ENCODE measurements at places on chromosomes 13 and 19. TPM values are rescaled to one million over a fixed set of nuclear protein-coding genes. Genes with fewer than 3 reads are reported as not detected.
A peak's percentile ranks its signal among the peaks of the same experiment; 100 is the strongest.

ELSPBP1 gene
- total RNA-seq, result not detected

HMG20B gene
- 37.9 TPM for total RNA-seq

ZNF610 gene
- total RNA-seq, result 4.2 TPM

ZNF134 gene
- 25.7 TPM for total RNA-seq

ZNF571 gene
- total RNA-seq, result 9.0 TPM

NALCN gene
- total RNA-seq, result not detected

NDUFB7 gene
- total RNA-seq, result 63.4 TPM

LGI4 gene
- 0.59 TPM for total RNA-seq

ZNF77 gene
- total RNA-seq, result 5.4 TPM

DNA sequence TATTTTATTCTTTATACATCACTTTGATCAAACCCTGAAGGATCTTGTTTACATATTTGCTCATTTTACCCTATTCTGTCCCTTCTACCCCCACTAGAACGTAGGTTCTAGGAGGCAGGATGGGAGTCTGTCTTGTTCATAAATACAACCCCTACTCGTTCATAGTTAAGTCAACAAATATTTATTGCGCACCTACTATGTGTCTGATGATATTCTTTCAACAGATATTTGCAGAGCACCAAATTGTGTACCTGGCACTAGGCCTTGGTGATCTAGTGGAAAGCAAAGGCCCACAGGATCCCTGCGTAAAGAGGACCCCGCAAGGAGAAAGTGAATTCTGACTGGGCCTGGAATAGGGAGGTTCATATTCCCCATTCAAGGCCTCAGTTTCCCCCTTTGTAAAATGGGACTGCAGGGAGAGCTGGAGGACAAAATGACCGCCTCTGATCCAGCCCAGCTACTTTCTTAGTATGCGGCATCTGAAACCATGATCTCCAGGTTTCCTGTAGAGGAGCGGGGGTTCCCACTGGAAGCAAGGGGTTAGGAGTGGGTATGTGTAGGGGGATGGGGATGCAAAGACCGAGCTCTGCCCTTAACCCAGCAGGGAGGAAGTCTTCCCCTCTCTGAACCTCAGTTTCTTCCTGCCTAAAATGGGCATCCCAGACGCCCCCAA lies 534 bp upstream of the GEMIN7 start:
- peaks cover 31% of the 10 kb centered on the region for H3K4me1 ChIP-seq
- peak overlapping the region; percentile 99 for H3K4me3 ChIP-seq
- DNase-seq, result no peak
- peak overlapping the region; percentile 86 for H3K27ac ChIP-seq

DNA sequence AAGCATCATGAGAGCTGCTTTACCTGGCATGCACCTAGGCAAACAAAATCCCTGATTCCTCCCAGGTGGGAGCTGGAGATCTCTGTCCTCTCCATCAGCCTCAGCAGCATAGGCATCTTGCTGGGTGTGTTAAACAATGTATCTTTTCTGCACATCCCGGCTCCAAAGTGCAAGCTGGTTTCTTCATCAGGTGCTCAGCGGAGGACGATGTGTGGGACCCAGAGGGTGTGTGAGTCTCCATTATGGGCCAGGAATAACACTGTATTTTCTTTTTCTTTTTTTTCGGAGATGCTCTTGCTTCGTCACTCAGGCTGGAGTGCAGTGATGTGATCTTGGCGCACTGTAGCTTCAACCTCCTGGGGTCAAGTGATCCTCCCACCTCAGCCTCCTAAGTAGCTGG lies 9.9 kb downstream of the CNFN start:
- H3K4me3 ChIP-seq, result no peak overlapping the region
- H3K4me1 ChIP-seq, result no peaks in the 10 kb centered on the region
- no peaks in the 10 kb centered on the region for H3K36me3 ChIP-seq
- no peak overlapping the region for H3K27ac ChIP-seq

- peak overlapping the region; percentile 83 for H3K27ac ChIP-seq
- peak overlapping the region; percentile 70 for H3K4me3 ChIP-seq
- H3K27me3 ChIP-seq, result no peaks in the 10 kb centered on the region
- H3K36me3 ChIP-seq, result peaks cover 18% of the 10 kb centered on the region
- H3K4me1 ChIP-seq, result peaks cover 48% of the 10 kb centered on the region
Observed at GRCh38 chr19:54160182-54160811, 776 bp upstream of the LENG1 start.

- no peaks in the 10 kb centered on the region for H3K4me1 ChIP-seq
- H3K27me3 ChIP-seq, result peaks cover 28% of the 10 kb centered on the region
- no peak overlapping the region for H3K27ac ChIP-seq
- no peaks in the 10 kb centered on the region for H3K36me3 ChIP-seq
- no peak for DNase-seq
- H3K4me3 ChIP-seq, result no peak overlapping the region
Observed at GRCh38 chr13:35479706-35480105, 3.2 kb upstream of the MAB21L1 start.

DNA sequence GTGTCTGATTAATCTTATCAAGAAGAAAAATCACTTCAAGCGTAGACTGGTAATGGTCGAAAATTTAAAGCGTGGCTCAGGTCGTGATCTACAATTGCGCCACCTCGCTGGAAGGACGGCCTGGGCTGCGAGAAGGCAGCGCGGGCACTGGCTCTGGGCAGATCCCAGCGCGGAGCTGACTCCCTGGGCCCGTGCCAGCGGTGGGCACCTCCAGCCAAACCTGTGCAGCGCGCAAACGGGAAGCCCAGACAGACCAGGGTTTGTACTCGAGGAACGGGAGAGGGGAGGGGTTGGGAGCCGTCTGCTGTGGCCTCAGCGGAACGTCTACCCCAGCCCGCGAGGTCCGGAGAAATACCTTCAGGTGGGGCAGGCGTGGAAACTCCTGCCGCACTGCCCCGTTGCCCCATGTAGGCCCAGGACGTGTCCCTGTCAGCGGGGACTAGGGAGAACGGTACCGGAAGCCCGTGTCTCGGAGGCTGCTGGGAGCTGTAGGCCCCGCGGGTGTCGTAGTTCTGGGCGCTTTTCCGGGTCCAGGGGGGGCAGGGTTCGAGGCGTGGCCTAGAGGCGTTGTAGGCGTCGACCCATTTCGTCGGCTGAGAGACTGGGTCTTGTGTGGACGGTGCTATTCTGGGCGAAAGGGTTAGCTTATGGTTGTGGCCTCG lies 21.1 kb downstream of the ZNF274 start:
- no peak overlapping the region for H3K27ac ChIP-seq
- no peak for DNase-seq
- H3K4me1 ChIP-seq, result no peaks in the 10 kb centered on the region
- H3K27me3 ChIP-seq, result no peaks in the 10 kb centered on the region

GRCh38 chr19:49591731-49592485 lies 926 bp downstream of the PRR12 start:
- DNase-seq, result peak; percentile 62
- peaks cover 18% of the 10 kb centered on the region for H3K4me1 ChIP-seq
- peak overlapping the region; percentile 86 for H3K27ac ChIP-seq
- H3K36me3 ChIP-seq, result peaks cover 3% of the 10 kb centered on the region

DNA sequence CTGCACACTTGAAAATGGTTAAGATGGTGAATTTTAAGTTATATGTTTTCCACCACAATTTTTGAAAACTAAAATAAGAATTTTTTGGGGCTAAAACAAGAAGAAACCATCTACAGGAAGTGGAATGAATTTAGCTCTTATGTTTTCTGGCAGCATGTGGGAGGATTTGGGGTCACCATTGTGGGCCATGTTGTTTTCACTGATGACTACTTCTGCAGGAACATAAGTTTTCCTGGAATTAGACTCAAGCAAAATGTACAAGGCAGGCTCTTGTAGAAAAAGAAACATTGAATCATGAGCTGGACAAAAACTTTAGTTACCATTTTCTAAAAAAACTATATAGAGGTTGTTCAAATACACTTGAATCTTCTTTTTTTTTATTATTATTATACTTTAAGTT lies 125.3 kb upstream of the C1QTNF9B start:
- H3K36me3 ChIP-seq, result no peaks in the 10 kb centered on the region
- no peaks in the 10 kb centered on the region for H3K27me3 ChIP-seq
- H3K27ac ChIP-seq, result no peak overlapping the region
- no peak overlapping the region for H3K4me3 ChIP-seq

DNA sequence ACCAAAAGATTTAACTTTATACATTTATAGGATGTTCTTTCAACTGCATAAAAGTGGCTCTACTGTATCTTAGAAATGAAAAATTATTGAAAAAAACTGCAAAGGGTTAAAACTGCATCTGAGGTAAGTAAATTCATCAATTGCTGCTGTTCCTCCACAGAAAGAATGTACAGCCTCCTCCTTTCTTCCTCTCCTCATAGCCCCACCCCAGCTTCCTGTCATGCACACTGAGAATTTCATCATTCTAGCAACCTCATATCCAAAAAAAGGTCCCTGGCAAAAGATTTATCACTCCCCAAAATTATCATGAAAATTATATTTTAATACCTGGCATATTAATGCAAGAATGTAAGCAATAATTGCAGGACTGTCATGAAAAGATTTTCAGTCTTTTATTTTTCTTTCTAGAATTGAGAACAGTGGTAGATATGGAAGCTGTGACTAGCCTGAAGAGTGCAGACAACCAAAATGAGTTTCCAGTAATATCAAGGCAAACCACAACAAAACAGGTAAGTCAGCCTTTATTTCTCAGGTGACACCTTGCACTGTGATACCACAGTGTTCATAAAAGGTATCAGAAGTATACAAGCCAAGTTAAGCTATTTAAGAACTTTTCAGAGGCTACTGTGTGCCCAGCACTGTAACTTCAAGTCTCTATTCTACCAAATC lies 110.8 kb downstream of the SUCLA2 start:
- no peak overlapping the region for H3K4me3 ChIP-seq
- H3K36me3 ChIP-seq, result no peaks in the 10 kb centered on the region
- no peak for DNase-seq
- H3K27me3 ChIP-seq, result no peaks in the 10 kb centered on the region
- peaks cover 4% of the 10 kb centered on the region for H3K4me1 ChIP-seq
- peak overlapping the region; percentile 55 for H3K27ac ChIP-seq

DNA sequence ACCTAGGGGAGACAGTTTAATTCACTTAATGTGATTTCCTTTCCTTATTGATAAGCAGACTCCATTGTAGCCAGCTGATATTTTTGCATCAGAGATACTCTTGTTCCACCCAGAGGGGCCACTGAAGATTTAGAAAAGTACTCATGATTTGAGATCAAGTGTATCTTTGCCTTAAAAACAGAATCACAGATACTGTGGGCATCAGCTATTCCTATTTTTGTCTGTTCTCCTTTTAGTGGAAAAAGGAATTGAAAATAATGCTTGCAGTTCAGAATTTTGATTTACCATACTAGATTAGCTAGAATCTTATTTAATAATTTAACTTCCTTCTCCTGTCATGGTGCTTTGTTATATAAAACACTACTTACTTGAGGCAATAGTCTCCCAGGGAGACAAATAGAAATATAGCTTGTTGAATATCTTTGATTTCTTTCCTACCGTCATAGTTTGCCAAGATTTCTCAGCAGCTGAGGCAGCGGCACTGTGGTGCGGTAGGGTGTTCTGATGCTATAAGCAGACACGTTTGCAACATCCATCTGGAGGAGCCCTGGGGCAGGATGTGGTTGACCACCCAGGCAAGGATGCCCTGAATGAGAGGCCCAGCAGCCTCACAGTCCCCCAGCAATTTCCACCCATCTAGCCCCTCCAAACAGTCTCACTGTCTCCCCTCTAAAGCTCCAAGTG lies 47.0 kb upstream of the RAP2A start:
- no peak for DNase-seq
- H3K36me3 ChIP-seq, result no peaks in the 10 kb centered on the region
- no peaks in the 10 kb centered on the region for H3K27me3 ChIP-seq
- no peak overlapping the region for H3K27ac ChIP-seq
- peaks cover 9% of the 10 kb centered on the region for H3K4me1 ChIP-seq

GRCh38 chr13:105598529-105598928 lies 936.9 kb downstream of the EFNB2 start:
- H3K4me1 ChIP-seq, result no peaks in the 10 kb centered on the region
- H3K4me3 ChIP-seq, result no peak overlapping the region
- no peak overlapping the region for H3K27ac ChIP-seq
- no peaks in the 10 kb centered on the region for H3K27me3 ChIP-seq

DNA sequence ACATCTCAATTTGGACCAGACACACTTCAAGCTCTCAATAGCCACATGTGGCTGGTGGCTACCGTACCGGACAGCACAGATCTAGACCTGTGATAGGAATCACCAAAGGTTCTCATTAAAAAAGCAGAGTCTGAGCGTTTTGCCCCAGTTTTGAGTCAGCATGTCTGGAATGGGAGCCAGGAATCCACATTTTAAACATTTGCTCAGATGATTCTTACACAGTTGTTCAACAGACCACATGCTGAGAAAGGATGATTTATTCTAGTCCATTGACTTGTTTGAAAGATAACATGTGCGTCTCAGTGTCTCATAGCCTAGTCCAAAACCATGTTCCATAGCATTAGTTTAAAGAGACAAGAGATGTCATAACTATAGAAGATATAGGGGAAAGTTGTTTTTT lies 53.4 kb downstream of the FLT3 start:
- no peak overlapping the region for H3K4me3 ChIP-seq
- no peaks in the 10 kb centered on the region for H3K4me1 ChIP-seq
- DNase-seq, result no peak
- no peak overlapping the region for H3K27ac ChIP-seq
- H3K27me3 ChIP-seq, result no peaks in the 10 kb centered on the region
- H3K36me3 ChIP-seq, result no peaks in the 10 kb centered on the region

DNA sequence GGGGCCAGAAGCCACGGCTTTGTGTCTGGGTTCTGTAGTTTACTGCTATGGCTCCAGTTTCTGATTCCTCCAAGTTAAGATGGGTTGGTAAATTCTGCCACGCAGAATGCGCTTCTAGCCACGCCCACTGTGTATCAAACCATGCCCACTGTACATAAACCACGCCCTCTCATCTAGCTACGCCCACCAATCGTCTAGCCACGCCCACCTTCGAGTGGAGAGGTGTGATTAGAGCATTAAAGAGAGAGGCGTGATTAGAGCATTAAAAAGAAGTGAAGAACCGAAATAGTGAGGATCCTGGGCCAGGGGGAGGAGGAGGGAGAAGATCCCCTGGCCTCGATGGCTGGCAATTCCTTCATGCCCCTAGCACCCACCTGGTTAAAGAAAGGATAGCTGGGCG lies 43.7 kb upstream of the ADGRE5 start:
- peaks cover 5% of the 10 kb centered on the region for H3K4me1 ChIP-seq
- peak; percentile 39 for DNase-seq
- no peak overlapping the region for H3K27ac ChIP-seq
- no peak overlapping the region for H3K4me3 ChIP-seq
- H3K27me3 ChIP-seq, result no peaks in the 10 kb centered on the region
- no peaks in the 10 kb centered on the region for H3K36me3 ChIP-seq

- H3K36me3 ChIP-seq, result no peaks in the 10 kb centered on the region
- DNase-seq, result no peak
- no peak overlapping the region for H3K4me3 ChIP-seq
- no peaks in the 10 kb centered on the region for H3K27me3 ChIP-seq
Observed at GRCh38 chr13:40993987-40994386, 25.1 kb downstream of the ELF1 start.

DNA sequence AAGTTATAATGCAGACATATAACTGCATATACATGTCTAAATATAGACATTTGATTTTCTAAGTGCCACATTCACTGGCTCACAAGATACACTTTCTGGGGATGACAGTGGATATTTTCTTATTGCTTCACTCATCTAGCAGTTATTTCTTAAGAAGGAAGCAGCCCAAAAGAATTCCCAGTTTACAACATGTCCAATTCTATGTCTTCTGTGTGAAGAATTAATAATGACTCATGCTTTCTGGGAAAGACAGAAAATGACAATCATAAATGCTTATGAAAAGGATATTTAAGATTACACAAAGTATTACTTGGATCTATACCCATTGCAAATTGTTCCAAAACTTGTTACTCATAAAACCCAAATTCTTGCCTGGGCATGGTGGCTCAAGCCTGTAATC lies 543.4 kb downstream of the SUCLA2 start:
- H3K4me1 ChIP-seq, result no peaks in the 10 kb centered on the region
- DNase-seq, result no peak
- H3K27me3 ChIP-seq, result no peaks in the 10 kb centered on the region
- H3K4me3 ChIP-seq, result no peak overlapping the region

Measured in naive thymus-derived CD4-positive, alpha-beta T cell (primary cell).